ENCODE measurements at places on chromosomes 5 and 9.

DNA sequence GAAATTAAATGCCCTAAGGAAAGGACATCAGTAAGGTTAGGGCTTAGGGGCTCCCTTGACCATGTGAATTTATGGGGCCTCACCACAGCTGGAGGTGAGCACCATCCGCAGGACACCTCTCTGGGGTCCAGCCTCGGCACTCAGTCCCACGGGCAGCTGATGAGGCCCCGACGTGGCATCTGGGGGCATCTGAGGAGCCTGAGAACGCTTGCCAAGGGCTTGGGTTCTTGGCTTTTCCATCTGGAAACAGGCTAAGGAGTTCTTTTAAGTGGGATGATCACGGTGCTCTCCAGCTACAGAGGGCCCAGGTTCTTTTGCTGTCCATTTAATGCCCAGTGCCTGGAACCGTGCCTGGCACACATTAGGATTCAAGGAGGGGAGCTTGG is 3.6 kb downstream of the NKX2-5 start:
- no peak for DNase-seq

- no peak for DNase-seq
These were observed 63.9 kb downstream of the ALDH1A1 start for GRCh38 chr9:72888943-72889342.

DNA sequence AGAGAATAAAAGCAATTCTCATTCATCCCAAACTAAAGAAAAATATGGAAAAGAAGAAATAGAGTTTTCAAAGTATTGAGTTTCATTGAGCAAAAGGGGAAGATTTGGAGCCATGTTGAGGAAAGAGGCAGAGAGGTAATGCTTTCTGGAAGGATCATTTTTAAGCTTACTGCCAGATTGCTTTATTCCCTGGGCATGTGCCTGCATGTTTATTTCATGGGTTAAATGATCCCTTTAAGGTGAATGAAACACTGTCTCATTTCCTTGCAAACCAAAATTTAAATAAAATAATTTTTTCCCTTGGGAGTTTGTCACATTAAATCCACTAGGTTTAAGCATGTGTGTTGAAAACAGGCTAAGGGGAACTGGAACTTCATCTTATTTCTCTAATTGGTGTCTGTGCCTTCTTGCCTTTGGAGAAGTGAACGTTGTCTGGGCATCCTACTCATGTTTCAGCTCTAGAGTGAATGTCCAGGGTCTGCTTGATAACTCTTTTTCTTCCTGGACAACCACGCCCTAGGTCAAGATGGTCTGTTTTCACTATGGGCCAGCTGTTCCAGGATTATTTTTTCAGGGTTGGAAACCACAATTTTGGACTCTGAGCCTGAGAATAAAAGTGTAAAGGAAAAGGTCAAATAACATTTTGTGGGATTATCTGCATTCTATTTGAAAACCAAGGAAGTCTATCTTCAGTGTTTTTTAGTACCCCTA is 114.1 kb upstream of the ELL2 start:
- DNase-seq = no peak

GRCh38 chr5:539469-540070 is 15.3 kb upstream of the SLC9A3 start:
- no peak for DNase-seq

DNA sequence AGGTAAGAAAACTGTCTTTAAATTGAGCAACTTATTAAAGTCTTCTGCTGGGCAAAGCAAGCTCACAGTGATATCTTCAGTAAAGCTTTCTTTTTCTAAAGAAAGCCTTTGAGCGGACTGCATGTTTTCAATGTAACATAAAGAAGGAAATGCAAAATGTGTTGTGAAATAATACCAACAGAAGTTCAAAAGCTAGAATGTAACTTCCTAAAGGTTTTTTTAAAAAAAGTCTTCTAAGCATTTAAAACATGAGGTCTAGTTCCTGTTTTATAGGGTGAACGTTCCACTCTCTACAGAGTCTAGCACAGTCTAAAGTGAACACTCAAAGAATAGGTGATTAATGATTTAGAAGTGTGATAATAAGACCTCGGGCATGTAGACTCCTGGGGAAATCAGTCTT is 62.9 kb downstream of the DENND1A start:
- DNase-seq = no peak

GRCh38 chr5:129909225-129909624 is 5.0 kb downstream of the CHSY3 start:
- DNase-seq = no peak

DNA sequence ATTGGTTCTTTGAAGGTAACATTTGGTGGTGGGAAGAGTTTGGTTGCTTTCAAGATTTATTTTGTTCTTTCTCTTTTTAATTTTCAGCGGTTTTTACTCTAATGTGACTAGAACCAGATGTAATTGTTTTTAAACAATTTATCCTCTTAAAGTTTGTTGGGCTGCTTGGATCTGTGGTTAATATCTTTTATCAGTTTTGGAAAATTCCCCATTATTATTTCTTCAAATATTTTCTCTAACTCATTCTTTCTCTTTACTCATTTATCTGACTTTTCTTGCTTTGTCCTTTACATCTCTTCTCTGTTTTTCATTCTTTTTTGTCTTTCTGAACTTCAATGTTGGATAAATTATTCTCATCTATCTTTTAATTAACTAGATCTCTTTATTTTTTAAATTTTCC is 29.9 kb downstream of the FCHO2 start:
- no peak for DNase-seq

- no peak for DNase-seq
These were observed 42.5 kb downstream of the ELAVL2 start for GRCh38 chr9:23783509-23783908.

DNA sequence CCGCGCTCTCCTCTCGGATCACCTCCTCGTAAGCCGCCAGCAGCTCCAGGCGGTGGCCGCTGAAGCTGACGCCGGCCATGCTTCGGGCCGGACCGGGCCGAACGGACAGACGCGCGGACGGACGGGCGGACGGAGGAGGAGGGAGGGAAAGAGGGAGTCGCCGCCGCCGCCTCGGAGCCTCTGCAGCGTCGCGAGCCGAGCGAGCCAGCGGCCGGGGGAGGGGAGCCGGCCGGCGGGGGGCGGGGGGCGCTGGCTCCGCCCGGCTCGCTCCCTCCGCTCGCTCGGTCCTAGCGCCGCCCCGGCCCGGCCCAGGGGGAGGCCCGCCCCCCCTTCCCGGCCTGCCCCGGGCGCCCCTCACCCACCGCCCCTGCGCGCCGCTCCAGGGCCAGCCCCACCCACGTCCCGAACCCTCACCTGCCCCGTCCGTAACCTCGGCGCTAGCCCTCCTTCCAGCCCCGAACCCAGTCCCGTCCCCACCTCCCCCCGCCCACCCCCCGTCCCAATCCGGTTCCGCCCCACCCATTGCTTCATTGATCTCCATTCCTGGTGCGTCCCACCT is at the start of gene DBN1:
Gene DBN1 (minus strand): TSS at position 192 of the 559 bp plus-strand sequence. CDS start 113 bp downstream, at position 79.
- DNase-seq = no peak

GRCh38 chr5:127084656-127085055 is 11.4 kb upstream of the C5orf63 start:
- no peak for DNase-seq

DNA sequence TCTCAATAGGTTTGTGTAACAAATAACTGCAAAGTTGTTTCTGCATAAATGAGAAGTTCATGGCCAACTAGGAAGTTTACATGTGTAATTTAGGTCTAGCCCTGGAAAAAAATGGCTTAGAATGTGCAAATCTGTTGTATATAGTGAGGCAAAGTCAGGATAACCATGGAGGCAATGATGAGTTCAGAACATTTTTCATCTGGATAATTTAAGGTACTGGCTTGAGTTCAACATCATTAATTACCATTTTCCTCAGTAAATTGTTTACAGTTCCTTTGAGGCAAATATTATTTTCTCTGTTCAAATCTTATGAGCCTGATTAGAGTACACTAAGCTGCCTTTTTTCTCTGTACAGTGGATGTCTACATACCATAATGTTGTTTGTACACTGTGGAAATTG is 1259.0 kb upstream of the NUDT12 start:
- DNase-seq = no peak

DNA sequence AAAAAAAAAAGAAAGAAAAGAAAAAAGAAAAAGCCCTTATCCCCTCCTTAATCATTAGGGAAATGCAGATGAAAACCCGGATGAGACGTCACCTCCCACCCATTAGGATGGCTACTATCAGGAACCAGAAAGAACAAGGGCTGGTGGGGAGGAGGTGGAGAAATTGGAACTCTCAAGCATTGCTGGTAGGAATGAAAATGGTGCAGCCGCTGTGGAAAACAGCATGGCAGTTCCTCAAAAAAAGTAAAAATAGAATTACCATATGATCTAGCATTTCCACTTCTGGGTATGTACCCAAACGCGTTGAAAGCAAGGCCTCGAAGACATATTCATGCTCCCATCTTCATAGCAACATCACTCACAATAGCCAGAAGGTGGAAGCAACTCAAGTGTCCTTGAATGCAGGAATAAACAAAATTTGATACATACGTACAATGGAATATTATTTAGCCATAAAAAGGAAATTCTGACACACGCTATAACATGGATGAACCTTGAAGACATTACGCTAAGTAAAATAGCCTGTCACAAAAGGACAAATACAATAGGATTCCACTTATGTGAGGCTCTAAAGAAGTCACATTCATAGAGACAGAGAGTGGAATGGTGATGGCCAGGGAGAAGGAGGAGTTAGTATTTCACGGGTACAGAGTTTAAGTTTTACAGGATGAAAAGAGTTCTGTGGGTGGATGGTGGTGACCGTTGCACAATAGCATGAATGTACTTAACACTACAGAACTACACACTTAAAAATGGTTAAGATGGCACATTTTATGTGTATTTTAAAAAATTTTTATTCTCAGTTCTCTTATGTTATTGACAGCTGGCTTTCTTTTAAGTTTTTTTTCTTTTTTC is 166.8 kb upstream of the IER5L start:
- DNase-seq = no peak

DNA sequence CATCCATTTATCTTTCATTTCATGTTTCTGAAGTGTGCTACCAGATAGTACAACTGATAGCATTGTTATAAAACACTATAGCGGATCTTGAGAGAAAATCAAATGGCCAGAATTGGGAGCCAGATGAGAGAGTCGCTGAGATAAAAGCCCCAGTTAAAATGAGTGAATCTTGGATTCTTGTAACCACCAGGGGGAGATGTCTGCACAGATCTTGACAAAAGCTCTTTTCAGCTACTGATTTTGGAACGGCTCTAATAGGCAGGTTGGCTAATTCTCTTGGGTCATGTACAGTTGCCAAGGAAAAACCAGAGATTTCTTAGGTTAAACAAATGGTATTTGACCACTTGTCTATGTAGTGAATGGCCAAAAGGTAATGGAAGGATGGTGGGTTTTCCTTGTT is 21.7 kb downstream of the F2RL2 start:
- no peak for DNase-seq

All from T-helper 22 cell (primary cell).